ENCODE measurements at places on chromosomes 2 and 18.

GRCh38 chr2:67845621-67846369 is 217.0 kb downstream of the C1D start:
- DNase-seq: no peak

DNA sequence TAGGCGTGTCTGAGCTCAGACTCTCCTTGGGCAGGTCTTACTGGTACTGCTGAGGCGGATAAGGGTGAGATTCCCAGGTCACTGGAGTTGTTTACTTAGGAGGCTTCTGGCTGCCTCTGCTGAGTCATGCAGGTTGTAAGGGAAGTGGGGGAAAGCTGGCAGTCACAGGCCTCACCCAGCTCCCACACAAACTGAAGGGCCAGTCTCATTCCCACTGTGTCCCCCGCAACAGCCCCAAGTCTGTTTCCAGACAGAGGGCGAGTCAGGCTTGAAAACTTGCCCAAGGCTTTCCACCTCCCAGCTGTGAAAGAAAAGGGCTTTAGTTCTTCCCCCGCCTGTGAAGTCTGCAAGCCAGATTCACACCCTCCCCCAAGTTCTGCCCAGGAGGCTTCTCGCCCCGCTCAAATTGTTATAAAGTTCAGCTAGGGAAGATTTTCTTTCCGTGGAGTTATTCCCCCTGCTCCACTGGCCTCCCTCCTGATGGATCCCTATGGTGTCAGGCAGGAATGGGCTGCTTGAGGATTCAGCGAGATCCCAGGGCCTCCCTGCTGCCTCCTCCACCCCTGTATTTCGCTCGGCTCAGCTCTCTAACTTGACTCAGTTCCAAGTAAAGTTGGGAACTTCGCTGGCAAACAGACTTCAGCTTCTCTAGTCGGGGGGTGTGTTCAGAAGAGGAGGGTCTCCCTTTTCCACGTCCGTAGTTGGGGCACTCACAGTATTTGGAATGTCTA is 248.6 kb downstream of the NR4A2 start:
- DNase-seq: no peak

- DNase-seq: no peak
These were observed 464.6 kb downstream of the LRP1B start for GRCh38 chr2:141666191-141666590.

- DNase-seq: no peak
These were observed 32.9 kb upstream of the NDUFV2 start for GRCh38 chr18:9069601-9070000.

DNA sequence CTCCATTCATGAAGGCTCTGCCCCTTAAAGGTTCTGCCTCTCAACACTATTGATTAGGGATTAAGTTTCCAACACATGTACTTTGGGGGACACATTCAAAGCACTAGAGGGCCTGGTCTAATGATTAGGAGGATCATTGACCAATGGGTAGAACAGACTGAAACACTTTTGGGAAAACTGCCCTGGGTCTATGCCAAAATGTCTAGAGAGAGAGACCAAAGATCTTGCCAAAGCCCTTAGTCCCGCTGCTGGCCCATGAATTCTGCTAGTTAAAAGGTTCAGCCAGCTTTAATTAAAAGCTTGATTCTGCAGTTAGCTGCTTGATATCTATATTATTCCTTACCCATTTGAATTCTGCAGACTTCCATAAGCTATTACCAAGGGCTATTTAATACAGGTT is 613.2 kb downstream of the SLC4A3 start:
- no peak for DNase-seq

DNA sequence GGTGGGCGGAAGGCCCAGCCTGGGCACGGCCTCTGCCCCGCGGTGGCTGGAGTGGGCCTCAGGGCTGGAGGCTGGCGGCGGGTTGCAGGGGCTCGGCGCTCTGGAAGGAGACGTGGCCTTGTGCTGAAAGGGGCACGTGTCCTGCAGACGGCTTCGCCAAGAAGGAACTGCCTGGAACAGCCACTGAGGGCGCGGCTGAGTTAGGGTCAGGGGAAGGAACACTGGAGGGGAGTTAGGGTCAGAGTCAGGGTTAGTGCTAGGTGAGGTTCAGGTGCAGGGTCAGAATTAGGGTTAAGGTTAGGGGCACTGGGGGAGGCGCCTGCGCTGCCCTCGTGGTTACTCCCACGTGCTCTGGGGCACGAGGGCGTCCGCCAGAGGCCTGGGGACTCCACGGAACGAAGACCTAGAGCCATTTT is 933 bp upstream of the ADNP2 start:
- no peak for DNase-seq

- no peak for DNase-seq
These were observed 14.9 kb upstream of the IL1RL1 start for GRCh38 chr2:102296449-102296848.

DNA sequence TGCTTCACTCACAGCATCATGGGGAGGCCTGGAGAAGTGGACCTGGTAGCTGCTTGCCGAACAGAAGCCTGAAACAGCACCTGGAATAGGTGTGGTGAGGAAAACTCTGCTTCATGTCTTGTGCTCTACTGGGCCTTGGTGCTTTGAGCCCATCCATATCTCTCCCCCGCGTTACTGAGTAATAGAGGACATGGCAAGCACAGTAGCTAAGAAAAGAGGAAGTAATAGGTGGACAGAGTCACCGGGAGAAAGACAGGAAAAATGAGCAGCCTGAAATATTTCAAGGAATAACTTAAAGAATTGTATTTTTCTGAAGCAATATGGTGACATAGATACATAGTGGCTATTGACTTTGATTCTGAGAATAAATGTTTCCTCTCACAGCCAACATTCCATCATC is 14.0 kb upstream of the HNMT start:
- DNase-seq: no peak

DNA sequence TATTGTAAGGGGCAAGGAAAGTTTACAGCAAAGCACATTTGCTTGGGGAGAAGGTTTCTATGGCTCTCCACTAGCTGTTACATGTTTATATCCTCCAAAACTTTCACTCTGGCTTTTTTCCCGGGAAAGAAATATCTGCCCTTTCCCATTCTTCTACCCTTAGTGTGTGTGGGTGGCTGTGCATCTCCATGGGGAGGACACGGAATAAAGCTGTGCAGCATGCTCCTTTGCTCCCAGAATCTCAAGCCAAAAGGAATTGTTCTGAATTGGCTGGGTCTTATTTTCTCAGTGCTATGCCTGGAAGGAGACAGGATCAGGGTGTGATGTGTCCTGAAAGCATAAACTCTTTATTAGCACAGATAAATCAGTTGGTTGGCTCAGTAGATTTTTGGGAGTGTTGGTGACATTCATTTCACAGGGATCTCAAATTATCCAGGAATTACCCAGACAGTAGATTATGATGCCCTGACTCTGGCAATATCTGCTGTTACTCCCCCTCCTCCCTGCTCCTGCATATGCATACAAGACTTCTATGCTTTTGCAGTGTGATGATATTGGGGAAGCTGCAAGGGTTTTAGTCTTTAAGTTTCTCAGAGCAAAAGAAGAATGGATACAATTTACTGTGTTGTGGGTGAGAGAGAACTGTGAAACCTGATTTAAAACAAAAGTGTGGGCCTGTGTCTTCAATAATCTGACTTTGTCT is 63.1 kb downstream of the PARD3B start:
- DNase-seq: peak; percentile 33

DNA sequence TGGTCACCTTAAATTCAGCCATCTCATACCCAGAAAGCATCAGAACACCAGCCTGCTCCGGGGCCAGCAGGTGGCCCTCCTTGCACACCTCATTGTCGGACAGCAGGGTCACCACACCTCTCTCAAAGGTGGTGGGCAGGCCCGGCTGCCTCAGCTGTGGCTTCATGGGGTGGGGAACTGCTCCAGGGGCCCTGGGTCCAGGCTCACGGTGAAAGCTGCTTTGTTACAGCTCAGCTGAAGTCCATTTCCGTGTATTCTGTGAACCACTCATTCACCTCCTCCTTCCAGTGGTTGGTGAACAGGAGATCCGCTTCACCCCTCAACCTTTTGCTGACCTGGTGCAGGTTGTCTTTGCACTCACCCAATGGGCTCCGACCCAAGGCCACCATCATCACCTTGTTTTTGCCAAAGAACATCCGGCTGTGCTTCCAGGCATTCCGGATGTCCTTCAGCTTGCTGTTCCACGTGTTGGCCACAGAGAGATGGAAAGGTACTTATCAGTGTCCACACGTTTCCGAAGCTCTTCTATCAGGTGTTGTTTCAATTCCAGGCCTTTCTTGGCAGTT is 78.6 kb upstream of the LDLRAD4 start:
- DNase-seq: no peak

GRCh38 chr2:127155028-127155581 is 48.2 kb upstream of the BIN1 start:
- DNase-seq: no peak

DNA sequence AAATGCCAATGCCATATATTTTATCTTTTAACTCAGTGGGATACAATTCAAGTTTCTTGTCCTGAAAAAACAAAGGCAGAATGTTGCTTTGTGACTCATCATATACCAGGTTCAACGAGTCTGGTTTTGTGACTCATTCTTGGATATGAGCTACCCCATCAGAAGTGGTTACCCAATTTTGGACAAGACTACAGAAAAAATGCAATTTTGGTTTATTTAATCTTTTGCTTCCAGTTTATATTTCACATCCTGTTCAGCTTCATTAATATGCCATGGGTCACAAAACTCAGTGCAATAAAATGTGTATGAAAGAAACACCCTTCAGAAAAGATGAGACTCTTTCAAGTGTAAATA is 25.0 kb downstream of the FN1 start:
- DNase-seq: no peak

- no peak for DNase-seq
These were observed 248.2 kb downstream of the TMX3 start for GRCh38 chr18:68466672-68467071.

DNA sequence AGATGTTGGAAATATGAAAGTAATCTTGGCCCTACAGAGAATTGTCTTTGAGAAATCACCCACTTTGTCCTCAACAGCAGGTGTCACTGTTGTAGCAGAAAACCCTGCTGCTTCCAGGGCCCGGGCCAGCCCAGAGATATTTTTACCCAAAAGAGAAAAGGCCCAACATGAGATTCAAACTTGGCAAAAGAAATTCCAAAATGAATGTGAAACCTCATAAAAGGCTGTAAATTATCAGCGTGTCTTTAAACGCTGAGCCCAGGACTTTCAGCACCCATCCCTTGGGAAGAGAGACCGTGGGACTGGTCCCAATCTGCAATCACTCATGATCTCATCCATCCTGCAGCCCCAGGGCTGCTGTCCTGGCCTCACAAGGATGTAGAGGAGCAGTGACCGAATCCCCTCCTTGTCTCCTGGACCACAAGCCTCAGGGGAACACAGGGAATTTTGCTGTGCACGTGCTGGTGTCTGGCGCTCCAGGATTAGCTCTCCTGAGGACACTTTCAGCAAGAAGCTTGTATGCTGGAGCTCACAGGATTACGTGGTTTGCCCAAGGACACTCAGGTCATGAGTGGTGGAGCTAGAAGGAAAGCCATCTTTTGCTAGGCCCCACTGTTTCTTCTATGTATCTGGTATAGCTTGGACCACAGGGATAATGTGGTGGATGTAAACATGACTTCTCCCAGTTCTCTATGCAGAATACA is 202.1 kb downstream of the RNF144A start:
- no peak for DNase-seq

GRCh38 chr2:8122520-8122919 is 559.3 kb upstream of the ID2 start:
- DNase-seq: no peak

GRCh38 chr2:138291805-138292204 is 209.8 kb upstream of the SPOPL start:
- no peak for DNase-seq

GRCh38 chr18:56044239-56044638 is 456.2 kb upstream of the TCF4 start:
- DNase-seq: no peak

GRCh38 chr2:235378944-235379343 is 114.9 kb upstream of the AGAP1 start:
- no peak for DNase-seq

GRCh38 chr2:232843834-232844233 is 26.2 kb upstream of the SNORC start:
- no peak for DNase-seq

DNA sequence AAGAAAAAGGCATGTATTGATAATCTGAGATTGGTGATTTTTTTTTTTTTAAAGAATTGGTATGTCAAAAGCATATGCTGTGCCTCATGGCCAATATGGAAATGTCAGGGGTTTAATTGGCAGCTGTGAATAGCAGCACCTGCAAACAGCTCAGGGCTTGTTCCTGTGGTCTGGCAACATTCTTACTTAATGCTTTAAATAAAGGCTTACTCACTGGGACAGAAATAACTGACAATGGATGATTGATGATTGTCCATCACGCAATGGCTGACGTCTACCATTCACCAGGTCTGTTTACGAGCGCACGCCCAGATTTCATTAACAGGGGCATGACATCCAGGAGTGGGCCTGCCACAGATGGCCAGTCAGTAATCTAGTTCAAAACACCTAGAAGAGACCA is 66.7 kb downstream of the ETAA1 start:
- no peak for DNase-seq

DNA sequence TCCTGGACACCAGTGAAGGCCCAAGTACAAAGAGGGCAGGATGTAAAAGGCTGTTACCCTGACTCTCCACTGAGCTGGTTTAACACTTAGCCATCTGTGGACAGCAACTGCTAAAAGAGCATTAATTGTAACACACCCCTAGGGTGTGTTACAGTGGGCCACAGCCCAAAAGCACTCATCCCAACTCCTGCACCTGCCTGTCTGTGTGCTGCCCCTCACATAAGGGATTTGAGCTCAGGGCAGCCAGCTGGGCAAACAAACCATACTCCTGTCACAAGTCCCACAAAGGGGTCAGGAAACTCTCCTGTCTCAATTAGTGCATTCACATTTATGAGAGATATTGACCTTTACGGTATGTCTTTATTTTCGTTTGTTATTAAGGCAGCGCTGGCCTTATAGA is 833.1 kb upstream of the NXPH2 start:
- DNase-seq: no peak

GRCh38 chr18:43271593-43272432 is 5.5 kb downstream of the SYT4 start:
- DNase-seq: no peak

- no peak for DNase-seq
These were observed 302.8 kb downstream of the NCKAP5 start for GRCh38 chr2:133265432-133265949.

DNA sequence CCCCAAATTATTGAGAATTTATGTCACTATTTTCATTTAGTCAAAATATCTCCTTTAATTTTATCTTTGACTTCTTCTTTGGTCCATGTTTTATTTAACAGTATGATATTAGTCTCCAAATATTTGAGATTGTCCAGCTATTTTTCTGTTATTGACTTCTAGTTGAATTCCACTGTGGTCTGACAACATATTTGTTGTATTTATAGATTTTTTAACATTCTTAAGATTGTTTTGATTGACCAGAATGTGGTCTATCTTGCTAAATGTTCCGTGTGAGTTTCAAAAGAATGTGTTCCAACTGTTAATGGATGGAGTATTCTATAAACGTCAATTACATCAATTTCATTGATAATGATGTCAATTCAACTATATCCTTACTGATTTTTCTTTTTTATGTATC is 1452.1 kb downstream of the SUCLG1 start:
- no peak for DNase-seq

DNA sequence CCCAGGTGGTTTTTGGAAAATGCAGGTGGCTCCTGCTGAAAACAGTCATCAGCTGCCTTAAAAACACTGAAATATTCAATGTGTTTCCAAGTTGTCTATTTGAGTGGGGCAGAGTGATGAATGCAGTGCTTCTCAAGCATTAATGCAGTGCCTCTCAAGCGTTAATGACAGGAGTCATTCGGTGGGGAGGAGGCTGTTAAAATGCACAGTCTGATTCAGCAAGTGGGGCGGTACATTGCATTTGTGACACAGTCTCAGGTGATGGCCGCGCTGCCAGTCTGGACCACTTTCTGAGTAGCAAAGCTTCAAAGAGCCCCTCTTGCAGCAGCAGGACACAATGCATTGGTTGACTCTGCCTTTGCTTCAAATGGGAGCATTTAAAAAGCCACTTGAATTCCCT is 231.4 kb upstream of the RGPD4 start:
- DNase-seq: no peak

All from left renal pelvis (tissue), 4 donors.